ENCODE measurements at places on chromosomes 3 and 15.

- DNase-seq, result no peak
Observed at GRCh38 chr3:57917601-57918000, 90.6 kb upstream of the FLNB start.

GRCh38 chr15:58528188-58528870, 96.5 kb downstream of the LIPC start:
- DNase-seq, result no peak

GRCh38 chr15:65275728-65276126, 11.0 kb downstream of the PARP16 start:
- no peak for DNase-seq

DNA sequence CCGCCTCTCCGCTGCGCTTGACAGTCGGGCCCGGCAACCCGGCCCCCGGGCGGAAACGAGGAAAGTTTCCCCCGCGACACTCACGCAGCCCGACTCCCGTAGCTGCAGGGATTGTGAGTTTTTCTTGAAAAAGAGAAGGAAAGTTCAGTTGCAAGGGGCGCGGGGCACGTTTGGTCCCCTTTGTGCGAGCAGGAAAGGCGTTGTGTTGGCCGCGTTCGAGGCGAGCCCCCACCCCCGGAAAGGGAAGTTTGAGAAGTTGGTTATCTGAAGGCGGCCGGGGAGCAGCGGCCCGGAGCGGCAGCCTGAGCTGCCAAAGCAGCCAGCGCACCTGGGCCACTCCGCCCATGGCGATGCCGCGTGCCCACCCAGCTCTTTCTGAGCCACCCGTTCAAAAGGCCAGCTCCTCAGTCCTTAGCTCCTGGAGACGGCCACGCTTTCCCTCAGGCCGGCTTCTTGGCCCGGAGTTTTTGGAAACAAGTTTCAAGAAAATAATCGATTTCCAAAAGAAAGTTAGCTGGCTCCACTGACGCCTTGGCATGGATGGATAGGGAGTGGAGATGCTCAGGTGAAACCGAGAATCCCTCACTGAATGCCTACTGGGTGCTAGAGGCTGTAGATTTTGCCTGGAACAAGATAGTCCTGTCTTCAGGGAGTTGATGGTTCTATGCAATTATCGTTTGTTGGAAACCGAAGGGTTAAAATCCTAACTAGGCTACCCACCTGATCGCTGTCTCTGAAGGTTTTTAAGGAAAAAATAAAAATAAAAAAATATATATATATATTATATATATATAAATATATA, 832 bp downstream of the TGFBR2 start:
- peak; percentile 55 for DNase-seq

- DNase-seq, result no peak
Observed at GRCh38 chr3:4830586-4830914, 148.7 kb upstream of the BHLHE40 start.

GRCh38 chr3:194397757-194398312, 1.2 kb downstream of the GP5 start:
- no peak for DNase-seq

- no peak for DNase-seq
Observed at GRCh38 chr15:93026380-93026817, 62.6 kb downstream of the RGMA start.

- DNase-seq, result no peak
Observed at GRCh38 chr3:39191773-39192172, 622 bp downstream of the XIRP1 start.

- no peak for DNase-seq
Observed at GRCh38 chr3:113245761-113246161, 34.4 kb downstream of the BOC start.

GRCh38 chr3:128457937-128458336, 8.8 kb downstream of the DNAJB8 start:
- no peak for DNase-seq

GRCh38 chr15:31782951-31783350, 247.4 kb upstream of the CHRNA7 start:
- DNase-seq, result no peak

- no peak for DNase-seq
Observed at GRCh38 chr3:15295506-15295905, 36.9 kb downstream of the SH3BP5 start.

DNA sequence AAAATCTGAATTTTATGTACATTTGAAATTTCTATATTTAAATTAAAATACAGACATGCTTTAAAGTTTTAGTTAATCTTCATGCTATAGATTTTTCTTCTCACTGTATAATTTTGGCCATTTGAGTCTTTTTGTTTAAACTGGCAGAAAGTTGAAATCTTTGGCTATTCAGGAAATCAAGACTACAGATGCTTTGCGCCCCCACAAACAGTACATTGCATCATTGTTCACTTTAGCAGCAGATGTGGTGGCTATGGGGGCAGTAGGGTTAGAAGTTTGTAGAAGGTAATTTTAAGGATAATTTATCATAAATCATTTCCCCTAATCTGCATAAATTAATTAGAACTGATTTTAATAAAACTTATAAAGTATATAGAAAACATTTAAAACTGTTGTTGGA, 20.9 kb downstream of the SPPL2A start:
- DNase-seq, result no peak

GRCh38 chr3:16311960-16312451, 47.0 kb downstream of the OXNAD1 start:
- no peak for DNase-seq

- no peak for DNase-seq
Observed at GRCh38 chr3:59752925-59753324, 703.1 kb upstream of the CFAP20DC start.

- no peak for DNase-seq
Observed at GRCh38 chr15:41978534-41978933, 6.2 kb upstream of the EHD4 start.

GRCh38 chr3:72322264-72322976, 525.8 kb downstream of the SHQ1 start:
- no peak for DNase-seq

DNA sequence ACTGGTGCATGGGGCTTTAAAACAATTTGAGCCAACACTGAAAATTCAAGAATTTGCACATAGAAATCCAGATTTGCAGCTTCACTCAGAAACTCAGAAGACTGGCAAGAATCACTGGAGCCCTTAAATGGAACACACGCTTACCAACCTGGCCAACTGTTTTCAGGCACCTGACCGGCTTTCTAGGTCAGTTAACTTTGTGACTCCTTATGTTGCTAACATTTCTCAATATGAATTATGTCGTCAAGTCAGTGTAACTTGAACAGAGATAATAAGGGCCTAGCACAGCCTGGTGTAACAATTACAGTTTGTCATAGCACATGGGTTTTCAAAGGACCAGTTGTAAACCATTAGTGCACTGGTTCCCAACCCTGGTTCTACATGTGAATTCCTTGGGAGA, 6.8 kb downstream of the CERS3 start:
- no peak for DNase-seq

- peak; percentile 81 for DNase-seq
Observed at GRCh38 chr15:63503739-63504246, 600 bp upstream of the USP3 start.

- no peak for DNase-seq
Observed at GRCh38 chr3:72338942-72339669, 509.1 kb downstream of the SHQ1 start.

DNA sequence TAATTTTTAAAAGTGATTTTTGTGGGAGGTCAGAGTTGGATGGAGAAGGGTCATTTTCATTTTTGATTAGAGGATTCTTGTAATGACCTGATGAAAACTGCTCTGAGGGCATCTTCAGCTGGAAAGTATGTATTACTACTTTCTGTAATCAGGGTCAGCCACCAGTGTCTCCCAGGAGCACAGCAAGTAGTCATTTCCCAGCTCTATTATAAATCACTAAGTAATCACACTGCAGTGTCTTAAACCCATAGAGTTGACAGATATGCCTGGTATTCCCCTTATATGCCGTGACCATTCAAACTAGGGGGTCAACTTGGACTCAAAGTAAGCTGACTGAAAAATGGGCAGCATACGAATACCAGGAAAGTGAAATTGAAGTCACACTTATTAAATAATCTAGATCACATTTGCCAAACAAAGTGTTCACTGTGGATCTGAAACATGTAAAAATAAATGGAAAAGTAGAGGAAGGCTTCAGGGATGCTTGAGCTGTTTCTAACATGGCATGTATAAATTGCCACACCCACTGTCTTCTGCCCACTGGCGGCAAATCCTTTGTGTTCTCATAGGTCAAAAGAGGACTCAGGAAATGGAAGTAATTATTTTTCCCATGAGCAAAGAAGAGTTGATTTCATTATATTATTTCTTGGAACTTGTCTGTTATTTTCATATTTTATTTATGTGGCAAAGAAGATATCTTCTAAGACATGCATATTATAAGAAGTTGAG, 105.7 kb downstream of the MBNL1 start:
- DNase-seq, result no peak

- peak; percentile 60 for DNase-seq
Observed at GRCh38 chr3:197599089-197599765, 43.5 kb upstream of the BDH1 start.

DNA sequence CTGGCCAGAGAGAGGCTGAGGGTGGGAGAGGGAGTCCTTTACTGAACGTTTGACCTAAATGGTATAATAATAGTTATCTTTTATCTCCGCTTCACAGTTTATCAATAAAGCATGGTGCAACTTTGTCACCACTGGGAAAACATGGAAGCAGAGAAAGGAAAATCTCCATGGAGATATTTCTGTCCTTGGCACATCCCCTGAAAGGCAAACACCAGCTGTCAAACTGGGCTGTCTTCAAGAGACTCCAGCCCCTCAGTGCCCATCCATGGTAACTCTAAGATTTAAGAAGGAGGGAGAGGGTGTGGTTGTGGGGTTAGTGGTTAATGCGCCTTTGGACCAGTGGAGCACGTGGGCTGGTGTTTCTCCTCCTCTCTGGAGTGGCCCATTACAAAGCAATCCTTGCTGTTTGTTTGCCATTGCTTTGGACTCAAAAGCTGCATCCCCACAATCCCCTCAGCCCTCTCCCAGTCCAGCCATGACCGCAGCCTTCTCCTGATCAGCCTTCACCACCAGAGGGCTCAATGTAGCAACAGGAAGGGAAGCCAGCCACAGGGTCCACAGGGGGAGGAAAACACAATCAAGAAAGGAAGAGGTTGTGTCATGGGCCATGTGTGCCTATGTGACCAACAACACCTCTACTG, 38.2 kb upstream of the FAM174B start:
- no peak for DNase-seq

DNA sequence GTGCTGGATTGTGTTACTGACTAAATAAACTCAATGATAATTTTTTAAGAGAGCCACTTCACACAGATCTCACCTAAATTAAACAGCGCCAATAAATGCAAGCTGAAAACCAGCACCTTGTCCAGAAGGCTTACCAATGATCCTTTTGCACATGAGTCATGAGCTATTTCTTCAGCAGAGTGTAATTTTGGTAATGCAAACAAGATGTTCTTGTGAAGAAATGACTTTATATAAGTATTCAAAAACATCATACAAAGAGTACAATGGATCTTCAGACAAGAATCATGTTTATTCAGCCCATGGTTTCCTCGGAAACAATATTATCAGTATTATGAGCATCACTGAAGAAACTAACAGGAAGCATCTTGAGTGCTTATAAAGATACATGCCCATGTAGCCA, 263.8 kb upstream of the UBE2E2 start:
- DNase-seq, result no peak

GRCh38 chr15:30921781-30922479, 18.2 kb downstream of the FAN1 start:
- DNase-seq, result no peak

GRCh38 chr3:112354642-112355306, 21.8 kb downstream of the CD200 start:
- no peak for DNase-seq

- peak; percentile 89 for DNase-seq
Observed at GRCh38 chr3:49339941-49340800, at the start of gene USP4. Gene USP4, minus strand, starts transcription at chr3:49340053. Its CDS starts 29 bp downstream, at chr3:49340024.

- DNase-seq, result no peak
Observed at GRCh38 chr3:61981060-61981459, 392.3 kb downstream of the FEZF2 start.

DNA sequence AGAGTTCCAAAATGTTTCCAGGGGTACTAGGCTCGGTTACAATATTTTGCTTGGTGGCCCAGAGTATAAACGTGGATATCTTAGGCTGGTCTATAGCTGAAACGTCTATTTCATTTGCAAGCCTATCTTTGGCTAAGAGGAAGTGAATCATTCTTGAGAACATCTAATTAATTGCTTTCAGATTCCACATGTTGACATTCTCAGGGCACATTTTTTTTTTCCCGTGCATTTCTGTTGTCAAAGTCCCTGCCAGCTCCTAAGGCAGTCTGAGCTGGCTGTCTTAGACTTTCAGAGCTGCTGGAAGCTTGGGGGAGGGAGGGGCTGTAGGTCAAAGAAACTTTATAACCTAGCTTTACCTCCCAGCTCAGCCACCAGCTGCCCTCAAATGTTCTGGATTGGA, 23.2 kb upstream of the LAMP3 start:
- DNase-seq, result no peak

DNA sequence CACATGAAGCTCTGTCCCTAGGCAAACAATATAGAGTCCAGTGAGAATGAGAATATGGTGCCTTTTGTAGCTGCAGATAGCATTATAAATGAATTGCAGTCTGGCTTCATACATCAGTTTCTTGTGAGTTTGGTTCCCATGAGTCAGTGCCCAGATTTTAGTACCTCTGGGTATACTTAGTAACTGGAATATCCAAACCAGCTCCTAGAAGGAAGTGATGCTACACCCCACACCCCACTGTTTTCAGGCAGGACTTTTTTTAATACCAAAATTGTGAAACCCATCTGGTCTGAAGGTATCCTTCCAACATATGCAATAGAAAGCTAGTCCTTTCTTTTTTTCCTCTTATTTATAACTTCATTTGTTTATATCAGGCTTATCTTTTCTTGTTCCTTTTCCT, 42.1 kb upstream of the FOXP1 start:
- no peak for DNase-seq

DNA sequence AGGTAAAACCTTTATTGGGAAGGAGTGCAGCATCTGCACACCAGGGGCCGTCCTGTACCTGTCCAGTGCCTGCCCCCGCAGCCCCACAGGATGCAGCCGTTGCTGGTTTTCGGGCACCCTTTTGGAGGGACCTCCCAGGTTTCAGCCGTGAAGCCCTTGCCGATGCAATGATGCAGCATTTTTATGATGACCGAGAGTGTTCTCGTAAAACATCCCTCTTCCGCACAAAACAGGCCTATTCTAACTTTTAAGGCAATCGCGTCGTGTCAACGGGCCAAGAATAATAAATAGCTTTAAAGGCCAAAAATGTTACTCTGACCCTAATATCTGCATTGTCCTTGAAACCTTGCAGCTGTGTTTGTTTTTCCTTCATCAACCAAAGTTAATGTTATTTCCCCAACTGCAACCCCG, 126.1 kb downstream of the LRRK1 start:
- no peak for DNase-seq

GRCh38 chr3:2984831-2985220, 125.3 kb downstream of the IL5RA start:
- DNase-seq, result no peak

- DNase-seq, result no peak
Observed at GRCh38 chr3:98799479-98799878, 36.3 kb downstream of the ST3GAL6 start.

GRCh38 chr15:96177279-96177678, 153.2 kb upstream of the NR2F2 start:
- no peak for DNase-seq

GRCh38 chr3:127426444-127427153, 138.8 kb upstream of the PRR20G start:
- no peak for DNase-seq

GRCh38 chr3:196431181-196432136, 768 bp downstream of the UBXN7 start:
- DNase-seq, result no peak
